ENCODE measurements at places on chromosomes 5 and 9. TPM values are rescaled to one million over a fixed set of nuclear protein-coding genes. Genes with fewer than 3 reads are reported as not detected.

DNA sequence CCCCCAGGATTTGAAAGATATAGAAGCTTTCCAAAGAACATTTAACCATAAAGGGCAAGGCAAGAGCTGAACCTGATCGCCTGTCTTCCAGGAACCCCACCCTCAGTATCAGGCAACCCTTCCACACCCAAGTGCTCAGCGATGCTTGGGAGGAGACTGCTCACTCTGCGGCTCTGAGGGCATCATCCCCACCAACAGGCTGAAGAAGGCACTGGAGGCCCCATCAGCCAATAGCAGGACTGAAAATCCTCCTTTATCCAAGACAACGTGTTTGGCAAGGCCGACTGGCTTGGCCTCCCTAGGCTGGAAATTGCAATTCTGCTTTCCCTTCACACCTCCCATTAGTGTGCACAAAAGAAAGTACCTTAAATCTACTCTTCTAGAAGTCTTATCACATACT lies 1.4 kb upstream of the PPP2CA start:
- no peak for DNase-seq

DNA sequence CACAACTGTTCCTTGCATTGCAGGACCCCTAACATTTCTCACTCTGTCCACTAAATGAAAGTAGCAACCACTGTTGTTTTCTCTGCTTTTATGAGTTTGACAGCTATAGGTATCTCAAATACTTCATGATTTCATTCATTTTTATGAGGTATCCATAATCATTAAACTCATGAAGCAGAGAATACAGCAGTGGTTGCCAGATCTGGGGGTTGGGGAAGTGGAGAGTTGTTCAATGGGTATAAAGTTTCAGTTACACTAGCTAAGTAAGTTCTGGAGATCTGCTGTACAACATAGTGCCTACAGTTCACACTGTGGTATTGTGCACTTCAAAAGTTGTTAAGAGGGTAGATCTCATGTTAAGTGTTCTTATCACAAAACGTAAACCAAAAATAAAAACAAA lies 23.4 kb upstream of the CAMK4 start:
- no peak for DNase-seq

DNA sequence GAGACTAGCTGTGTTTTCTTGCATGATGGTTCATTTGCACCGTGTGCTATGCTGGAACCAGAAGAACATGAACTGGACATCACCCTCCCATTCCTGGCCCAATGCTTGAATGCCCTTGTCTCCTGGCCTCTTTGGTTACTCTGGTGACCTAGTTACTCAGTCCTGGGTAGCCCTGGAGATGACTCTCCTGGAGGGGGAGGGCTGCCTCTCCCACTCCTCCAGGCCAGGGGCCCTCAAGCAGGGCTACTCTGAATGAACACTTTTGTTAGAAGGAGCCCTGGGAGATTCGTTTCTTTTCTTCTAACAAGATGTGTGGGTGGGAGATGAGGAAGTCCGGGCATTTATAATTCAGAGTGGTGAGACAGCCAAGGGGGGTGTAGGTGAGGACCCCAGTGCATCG lies 12.0 kb upstream of the NKX2-5 start:
- no peak for DNase-seq

GRCh38 chr9:127485995-127486394 lies 34.7 kb downstream of the LRSAM1 start:
- no peak for DNase-seq

- no peak for DNase-seq
These were observed at the start of gene PCDHGB3 for GRCh38 chr5:141369994-141370848. Gene PCDHGB3 (plus strand): TSS chr5:141370242. CDS start chr5:141370395, 153 bp downstream.

DNA sequence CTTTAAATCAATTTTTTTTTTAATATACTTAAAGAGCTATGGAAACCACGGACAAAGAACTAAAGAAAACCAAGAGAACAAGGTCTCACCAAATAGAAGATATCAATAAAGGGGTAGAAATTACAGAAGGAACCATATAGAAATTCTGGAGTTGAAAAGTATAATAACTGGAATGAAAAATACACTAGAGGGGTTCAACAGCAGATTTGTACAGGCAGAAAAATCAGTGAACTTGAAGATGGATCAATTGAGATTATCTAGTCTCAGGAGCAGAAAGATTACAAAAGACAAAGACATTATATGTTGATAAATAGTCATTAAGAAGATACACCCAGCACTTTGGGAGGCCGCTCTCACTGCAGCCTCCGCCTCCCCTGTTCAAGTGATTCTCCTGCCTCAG lies 56.1 kb downstream of the GAPVD1 start:
- DNase-seq, result no peak

- DNase-seq, result no peak
These were observed 15.1 kb downstream of the PSAT1 start for GRCh38 chr9:78311886-78312524.

GRCh38 chr5:579746-580366 lies 32.3 kb upstream of the CEP72 start:
- no peak for DNase-seq

DNA sequence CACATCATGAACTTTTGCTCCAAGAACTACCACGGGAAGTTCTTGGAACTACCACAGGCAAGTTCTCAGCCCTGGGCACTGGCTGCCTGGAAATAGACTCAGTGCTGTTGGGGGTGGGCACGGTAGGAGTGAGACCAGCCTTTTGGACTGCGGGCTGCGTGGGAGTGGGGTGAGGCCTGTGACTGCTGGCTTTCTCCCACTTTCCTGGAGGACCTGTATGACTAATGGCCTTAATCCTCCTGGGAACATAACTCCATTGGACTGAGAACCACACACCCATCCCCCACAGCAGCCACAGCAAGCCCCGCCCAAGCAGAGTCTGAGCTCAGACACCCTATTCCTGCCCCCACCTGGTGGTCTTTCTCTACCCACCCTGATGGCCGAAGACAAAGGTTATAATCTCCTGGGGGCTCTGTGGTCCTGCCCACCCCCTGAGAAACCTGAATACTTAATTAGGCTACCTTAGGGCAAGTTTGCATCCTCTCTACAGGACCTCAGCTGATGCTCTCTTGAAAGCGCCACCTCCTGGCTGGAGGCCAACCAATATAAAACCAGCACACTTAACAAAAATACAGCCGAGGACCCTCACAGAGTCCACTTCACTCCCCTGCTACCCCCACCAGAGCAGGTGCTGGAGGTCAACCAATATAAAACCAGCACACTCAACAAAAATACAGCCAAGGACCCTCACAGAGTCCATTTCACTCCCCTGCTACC lies 112.6 kb downstream of the CACNA1B start:
- DNase-seq, result no peak

DNA sequence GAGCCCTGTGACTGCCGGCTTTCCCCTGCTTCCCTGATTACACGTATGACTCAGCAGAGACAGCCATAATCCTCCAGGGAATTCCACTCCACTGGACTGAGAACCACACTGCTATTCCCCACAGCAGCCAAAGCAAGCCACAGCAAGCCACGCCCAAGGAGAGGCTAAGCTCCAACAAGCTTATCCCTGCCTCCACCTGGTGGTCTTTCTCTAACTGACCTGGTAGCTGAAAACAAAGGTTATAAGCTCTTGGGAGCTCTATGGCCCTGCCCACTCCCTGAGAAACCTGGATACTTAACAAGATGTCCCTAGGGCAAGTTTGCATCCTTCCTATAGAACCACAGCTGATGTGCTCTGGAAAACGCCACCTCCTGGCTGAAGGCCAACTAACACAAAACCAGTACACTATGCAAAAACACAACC lies 613.7 kb upstream of the CDH18 start:
- peak; percentile 5 for DNase-seq

DNA sequence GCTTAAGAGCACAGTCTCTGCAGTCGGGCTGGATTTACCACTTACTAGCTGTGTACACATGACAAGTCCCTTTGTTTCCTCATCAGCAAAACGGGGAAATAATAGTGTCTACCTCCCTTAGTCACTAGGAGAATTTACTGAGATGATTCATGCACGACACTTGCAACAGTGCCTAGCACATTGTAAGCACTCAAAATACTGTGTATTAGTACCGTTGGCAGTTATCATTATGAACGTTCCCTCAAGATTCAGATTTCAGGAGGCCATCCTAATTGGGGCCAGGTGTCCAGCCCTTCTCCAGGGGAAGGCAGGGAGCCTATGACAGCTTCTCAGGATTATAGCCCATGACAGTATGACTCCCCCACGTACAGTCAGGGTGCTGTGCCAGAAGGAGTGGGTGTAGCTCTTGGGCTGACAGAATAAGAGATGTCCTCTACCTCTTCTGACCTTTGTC lies 164.3 kb downstream of the DOCK2 start:
- DNase-seq, result peak; percentile 30

DNA sequence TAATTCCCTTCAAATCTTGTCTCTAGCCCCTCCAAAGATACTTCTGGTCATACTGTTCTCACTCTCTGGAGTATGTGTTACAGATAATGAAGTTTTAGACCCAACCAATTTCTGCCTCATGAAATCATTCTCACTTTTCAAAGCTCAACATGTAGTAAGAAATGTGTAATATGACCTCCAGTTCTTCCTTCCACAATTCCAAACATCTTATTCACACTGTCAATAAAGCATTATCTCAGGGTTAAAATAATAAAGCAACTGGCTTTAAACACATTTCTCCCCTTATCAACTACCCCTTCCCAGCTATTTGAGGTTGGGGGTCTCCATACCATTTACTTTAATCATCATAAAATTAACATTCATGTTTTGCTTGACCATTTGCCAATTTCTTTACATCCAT lies 654.1 kb downstream of the RAB3C start:
- DNase-seq, result peak; percentile 52

GRCh38 chr5:57685516-57686255 lies 203.1 kb upstream of the ACTBL2 start:
- no peak for DNase-seq

DNA sequence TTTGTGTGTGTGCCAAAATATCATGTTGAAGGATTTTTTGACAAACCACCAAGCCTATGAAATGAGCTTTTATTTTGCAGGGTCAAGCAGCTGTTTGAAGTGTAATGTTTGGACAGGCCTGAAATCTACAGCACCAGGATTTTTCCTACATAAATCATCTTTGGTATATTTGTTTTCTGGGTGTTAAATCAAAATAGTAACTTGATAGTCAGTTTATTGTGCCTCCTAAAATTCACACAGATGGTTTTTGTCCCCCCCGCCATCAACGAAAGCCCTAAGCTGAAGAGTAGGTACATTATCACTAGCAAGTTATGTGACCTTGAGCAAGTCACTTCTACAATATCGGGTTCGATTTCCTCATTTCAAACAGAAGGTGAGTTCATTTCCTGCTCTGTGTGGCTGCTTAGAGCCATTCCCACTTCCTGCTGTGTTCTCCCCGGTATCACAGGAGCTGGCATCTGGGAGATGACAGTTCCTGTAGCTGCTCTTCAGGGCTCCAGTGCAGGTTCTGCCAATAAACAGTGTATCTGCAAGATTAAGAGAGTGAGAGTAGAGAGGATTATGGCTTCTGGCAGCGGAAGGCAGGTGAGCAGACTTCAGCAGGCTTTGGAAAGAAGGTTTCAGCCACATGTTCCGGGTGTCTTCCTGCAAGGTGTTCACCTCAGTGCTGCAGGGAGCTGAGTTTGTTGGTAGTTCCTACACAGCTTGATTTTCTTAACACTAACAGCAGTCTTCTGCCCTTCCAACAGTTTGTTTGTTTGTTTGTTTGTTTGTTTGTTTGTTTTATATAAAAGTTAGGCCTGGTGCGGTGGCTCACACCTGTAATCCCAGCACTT lies 48.4 kb upstream of the GNE start:
- DNase-seq, result peak; percentile 84

- peak; percentile 69 for DNase-seq
These were observed 155.6 kb upstream of the PANK3 start for GRCh38 chr5:168734620-168735300.

The IL5 gene
- total RNA-seq, result not detected

The TIFAB gene
- not detected for total RNA-seq

The KCTD16 gene
- 0.11 TPM for total RNA-seq

The ZNF608 gene
- 9.0 TPM for total RNA-seq

The TMEM232 gene
- total RNA-seq, result 1.1 TPM

The PRR16 gene
- 34.1 TPM for total RNA-seq
